Inflammatory macrophage treated with lipopolysaccharide for 4 hours (primary cell): ENCODE measurements at places on chromosomes 4 and X.

DNA sequence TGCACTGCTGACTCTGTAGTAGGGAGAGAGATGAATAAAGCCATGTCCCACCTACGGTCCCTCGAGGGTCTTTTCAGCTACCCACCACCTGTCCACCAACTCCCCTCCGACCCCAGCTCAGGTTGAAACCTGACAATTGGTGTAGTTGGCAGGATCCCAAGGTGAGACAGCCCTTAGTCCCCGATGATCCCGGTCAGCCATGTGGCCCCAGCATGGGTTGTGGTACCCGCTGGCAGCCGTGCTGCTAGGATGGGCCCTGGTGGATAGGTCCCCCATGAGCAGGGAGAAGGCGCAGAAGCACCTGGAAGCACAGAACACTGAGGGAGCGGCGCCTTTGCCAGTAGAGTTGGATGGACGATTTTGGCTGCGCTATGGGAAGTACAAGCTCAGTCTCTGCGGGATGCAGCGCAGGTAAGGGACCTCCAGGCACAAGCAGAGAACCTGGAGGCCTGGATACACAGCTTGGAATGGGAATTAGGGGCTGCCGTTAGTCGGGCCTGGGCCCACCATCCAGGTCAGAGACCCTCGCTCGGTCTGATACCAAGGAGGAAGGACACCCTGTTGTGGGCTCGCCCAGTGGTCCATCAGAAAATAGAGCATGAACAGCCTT, 694.6 kb upstream of the AGA start:
- DNase-seq = no peak

GRCh38 chr4:665751-666435, 8.2 kb downstream of the ATP5ME start:
- no peak for DNase-seq

DNA sequence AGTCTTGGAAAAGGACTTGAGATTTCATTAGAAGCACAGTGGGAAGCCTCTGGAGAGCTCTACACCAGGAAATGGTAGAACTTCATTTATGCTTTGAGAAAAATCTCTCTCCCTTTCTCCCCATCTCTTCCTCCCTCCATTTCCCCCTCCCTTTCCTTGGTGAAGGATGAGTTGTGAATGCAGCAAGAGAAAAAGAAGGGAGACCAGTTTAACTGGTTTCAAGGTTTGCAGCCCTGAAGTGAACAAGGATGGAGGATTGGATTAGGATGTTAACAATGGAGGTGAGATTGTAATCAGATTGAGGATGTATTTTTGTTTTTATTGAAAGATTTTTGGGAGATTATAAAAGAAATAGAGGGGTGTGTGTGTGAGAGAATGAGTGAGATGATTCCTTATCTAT, 99.5 kb downstream of the ANK2 start:
- no peak for DNase-seq

DNA sequence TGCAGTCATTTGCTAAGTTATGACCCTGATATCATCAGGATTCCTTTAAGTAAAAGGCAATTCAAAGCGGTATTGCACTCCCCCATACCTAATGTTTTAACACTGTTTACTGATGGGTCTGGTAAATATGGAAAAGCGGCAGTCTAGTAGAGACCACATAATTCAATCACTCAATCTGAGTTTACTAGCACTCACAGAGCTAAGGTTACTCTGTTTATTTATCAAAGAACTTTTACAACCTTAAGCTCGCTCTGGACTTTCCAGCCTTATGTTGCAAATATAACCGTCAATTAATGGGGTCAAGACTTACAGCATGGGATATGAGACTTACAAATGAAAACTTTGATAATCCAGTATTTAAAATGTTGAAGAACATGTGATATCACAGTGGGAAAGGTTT, 124.5 kb upstream of the ZCCHC13 start:
- no peak for DNase-seq
